ENCODE measurements at places on chromosomes 6 and 20.

GRCh38 chr20:61631751-61632150, 379.7 kb downstream of the CDH4 start:
- DNase-seq = no peak

DNA sequence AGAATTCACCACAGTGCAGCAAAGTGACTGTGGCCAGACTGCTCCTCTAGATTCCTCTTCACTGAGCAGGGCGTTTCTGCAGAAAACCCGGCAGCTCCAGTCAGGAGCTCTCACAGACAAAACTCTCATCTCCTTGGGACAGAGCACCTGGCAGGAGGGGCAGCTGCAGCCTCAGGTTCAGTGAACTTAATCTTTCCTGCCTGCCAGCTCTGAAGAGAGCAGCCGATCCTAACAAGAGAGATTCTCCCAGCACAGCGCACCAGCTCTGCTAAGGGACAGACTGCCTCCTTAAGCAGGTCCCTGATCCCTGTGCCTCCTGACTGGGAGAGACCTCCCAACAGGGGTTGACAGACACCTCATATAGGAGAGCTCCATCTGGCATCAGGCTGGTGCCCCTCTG, 1065.5 kb downstream of the GRIK2 start:
- DNase-seq = no peak

GRCh38 chr6:14447240-14447639, 329.7 kb downstream of the CD83 start:
- DNase-seq = no peak

DNA sequence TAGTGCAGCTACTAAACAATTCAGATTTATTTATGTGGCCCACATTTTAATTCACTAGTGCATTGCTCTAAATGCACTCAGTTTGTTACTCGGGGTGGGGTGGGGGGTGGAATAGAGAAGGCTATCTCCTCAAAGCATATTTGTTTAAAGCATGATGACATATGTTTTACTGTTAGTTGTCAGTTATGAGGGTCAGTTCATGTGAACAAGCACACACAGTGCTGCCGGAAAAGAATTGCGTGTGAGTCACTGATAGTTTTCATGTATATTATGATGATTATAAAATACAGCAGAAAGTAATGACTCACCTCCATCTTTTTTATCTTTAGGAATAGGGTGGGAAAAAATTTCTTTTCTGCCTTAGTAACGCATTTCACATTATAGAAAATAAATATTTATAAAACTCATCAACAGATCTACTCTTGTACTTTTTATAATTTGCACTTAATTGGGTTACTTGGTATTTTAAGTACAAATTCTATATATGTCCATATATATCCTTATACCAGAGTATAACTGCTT, 42.2 kb upstream of the STXBP5 start:
- DNase-seq = no peak

GRCh38 chr20:10352934-10353824, 80.8 kb downstream of the MKKS start:
- DNase-seq = no peak

DNA sequence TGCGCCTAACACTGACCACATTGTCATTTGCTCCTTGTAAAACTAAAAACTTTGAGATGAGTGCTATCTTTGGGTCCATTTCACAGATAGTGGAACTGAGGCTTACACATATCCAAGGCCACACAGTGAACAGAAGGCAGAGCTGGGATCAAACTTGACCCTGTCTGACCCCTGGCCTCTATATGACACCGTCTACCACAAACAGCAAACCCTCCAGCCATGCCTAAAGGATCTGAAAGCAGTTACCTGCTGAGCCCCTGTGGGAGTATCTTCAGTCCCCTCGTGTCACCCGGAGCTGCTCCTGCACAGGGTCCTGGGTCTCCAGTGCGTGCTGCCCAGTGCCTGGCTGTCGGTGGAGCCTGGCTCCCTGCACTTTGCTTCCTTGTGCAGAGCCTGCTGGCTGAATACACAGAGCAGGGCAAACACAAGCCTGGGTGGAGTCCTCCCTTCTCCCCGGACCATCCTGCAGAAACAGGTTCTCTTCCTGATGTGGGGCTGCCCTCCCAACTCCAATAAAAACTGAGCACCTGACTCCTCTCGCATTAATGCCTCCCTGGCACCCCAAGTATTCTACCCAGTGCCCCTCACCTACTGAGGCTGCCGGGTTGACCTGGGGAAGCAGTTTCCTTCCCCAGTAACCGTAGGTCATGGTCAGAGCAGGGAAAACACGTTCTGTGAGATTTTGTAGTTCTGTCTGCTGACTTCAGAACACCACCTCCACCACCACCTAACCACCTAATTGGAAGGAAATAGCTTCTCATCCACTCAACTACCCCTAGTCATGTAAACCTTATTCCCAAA, at the start of gene BCAS1:
TSS of gene BCAS1 (minus strand) at position 408 of the 801 bp plus-strand sequence. CDS start 11,876 bp downstream, outside the sequence.
- no peak for DNase-seq

GRCh38 chr6:5506149-5506548, 244.8 kb downstream of the FARS2 start:
- DNase-seq = no peak

DNA sequence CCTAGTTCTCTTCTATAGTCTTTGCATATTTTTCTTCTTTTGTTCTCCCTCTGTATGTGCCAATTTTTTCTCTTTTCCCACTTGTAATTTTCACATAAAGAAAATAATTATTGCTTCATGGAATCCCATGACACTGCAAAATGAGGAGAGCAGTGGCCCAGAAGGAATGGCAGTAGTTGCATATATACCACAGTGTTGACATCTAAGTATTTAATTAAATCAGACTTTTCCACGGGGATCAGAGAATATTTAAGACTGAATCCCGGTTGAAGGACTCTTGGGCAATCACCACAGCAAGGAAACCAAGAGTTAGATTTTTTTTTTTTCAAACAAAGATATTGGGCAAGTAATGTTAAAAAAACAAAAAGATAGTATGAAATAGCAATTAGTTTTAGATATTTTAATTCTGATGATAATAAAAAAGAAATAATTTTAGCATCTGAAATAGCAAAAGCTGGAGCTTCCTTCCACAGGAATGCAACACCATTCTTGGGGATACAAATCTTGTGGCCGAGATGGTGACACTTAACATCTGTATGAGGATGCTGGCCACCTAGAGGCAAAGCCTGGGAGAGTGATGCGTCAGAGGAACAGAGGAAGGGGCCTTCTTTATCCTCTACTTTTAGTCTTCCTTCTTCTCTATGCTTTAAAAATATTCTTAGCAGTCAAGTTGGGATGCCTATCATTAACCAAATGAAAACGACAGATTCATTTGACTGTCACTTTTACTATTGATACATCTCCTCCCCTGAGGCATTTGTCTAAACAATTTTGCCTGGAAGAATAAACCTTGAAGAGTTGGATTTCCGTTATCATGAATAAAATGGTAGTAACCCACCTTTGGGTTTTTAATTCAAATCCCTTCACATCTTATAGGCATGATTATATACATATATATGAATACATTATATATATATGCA, 356.2 kb downstream of the GJA1 start:
- DNase-seq = no peak

GRCh38 chr6:15386756-15387112, 140.9 kb downstream of the JARID2 start:
- DNase-seq = no peak

GRCh38 chr6:12009876-12010634, 2.1 kb upstream of the HIVEP1 start:
- DNase-seq = no peak

DNA sequence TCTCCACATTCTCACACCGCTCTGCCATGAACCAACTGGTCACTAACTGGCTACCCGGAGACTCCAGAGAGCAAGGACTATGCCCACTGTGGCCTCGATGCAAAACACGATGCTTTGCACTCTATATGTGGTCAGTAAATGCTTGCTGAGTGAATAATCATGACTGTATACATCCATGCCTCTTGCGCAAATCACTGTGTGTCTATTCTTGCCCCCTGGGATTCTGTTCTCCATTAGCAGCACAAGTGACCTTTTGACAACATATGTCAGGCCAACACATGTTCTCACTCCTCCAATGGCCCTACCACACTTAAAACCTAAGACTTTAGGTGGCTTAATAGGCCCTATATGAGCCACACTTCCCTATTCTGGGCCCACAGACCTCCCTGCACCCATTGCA, 16.9 kb downstream of the KIF16B start:
- no peak for DNase-seq

DNA sequence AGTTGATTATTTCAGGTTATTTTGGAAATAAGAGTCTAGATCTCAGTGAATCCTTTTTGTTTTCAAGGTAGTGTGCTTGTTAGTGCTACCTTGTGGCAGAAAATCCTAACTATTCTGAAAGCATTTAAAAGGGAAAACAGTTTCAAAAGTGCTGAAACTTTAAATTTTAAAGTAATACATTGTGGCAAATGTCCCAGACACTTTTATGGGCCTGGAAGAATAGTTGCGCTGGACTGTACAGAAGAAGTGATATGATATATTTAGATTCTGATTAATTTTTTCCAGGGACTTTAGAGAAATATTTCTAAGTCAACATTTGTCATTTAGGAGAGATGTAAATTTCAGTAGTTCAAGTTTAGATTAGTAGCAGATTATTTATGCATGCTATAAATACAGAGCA, 96.7 kb upstream of the BMP5 start:
- no peak for DNase-seq

- DNase-seq = no peak
Measured at GRCh38 chr6:130178692-130179091, 44.1 kb downstream of the SAMD3 start.

DNA sequence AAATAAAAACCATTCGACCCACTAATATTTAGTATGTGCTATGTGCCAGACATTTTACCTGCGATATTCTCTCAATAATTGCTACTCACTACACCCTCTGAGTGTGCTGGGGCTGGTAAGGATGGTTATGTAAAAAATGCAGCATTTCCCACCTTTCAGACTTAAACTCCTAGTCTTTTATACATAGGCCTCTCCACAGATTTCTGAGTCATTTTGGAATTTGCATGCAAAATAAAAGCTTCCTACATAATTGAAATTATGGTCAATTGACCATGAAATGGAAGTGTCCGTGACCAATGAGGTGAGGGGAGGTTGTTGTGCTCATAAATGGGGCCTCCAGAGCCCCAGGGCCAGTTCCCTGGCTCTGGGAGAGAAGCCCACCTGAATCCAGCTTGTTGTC, 37.7 kb upstream of the MAFB start:
- no peak for DNase-seq

DNA sequence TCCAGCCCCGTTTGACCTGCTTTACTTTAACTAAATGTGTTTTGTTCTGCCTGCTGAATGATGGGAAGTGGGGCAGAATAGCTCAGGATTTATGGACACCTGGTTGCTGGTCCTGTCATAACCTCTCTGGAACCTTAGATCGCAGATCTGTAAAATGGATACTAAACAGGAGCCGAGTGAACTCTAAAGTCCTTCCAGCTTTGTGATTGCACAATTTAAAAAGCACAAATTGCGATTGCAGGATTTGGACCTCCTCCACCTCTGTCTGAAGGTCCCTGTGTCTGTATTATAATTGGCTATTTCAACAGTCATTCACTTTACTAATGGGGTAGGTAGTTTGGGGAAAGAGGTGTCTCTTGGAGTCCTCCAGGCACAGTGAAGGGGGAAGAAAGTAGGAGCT, 220.4 kb downstream of the LY86 start:
- DNase-seq = no peak

DNA sequence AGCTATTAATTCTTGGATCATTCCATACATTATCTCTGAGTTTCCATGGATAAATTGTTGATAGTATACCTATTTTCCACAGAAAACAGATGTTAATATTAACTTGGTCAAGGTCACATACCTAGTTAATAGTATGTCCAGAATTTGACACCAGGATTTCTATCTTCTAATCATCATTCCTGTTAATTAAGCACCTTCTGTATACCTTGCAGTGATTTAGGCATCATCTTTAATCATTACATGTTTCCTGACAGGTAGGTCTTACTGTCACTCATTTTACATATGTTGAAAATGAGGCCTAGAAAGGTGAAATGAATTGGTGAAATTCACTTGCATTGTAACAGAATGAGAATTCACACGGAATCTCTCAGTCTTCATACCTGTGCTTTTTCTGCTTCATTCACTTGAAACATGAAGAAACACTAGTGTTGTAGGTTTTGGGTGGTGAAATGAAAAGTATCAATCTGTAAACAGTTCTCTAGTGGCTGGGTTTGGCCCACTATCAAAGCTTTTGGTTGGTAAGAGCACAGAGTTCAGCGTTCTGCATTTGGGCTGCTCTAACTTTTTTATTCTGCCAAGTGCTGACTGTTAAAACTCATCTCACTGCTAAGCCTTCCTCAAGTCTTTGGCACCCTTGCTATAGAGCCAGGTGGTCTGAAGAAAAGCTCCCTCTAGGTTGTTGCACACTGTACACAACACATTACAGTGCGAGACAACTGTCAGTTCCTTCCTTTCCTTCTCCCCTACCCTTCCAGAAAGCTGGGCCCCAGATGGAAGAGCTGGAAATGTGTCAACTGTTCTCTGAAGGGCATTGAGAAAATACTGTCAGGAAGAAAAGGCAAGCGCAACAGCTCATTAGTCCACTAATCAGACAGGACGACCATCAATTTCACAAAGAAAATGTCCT, 57.8 kb upstream of the C20orf144 start:
- no peak for DNase-seq

DNA sequence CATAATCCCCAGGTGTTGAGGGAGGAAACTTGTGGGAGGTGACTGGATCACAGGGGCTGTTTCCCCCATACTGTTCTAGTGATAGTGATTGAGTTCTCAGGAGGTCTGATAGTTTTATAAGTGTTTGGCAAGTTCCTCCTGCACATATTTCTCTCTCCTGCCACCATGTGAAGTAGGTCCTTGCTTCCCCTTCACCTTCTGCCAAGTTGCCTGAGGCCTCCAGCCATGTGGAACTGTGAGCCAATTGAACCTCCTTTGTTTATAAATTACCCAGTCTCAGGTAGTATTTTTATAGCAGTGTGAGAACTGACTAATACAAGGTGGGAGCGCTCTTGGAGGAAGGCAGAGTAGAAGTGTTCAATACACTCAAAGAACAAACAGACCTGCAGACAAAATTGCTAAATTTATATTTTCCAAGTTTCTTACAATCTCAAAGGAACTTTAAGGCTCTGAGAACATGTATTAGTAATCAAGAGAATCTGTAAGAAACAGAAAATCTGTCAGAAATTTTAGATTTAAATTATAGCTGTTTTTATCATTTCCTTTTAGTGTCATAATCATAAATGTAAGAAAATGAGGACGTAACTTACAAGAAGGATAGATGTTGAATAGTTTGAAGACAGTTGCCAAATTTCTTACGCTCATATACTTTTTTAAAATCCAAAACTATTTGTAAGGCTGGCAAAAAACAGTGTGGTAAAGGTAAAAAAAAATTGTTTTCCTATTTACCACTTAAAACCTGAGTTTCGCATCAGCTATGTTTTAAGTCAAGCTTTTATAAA, 77.7 kb downstream of the ASCC3 start:
- no peak for DNase-seq

Measured in stimulated activated CD4-positive, alpha-beta T cell treated with anti-CD3 and anti-CD28 coated beads, TNF-alpha, amount 100 ng/mL, for 48 hours (primary cell).